ENCODE measurements at places on chromosomes 1 and 21.

DNA sequence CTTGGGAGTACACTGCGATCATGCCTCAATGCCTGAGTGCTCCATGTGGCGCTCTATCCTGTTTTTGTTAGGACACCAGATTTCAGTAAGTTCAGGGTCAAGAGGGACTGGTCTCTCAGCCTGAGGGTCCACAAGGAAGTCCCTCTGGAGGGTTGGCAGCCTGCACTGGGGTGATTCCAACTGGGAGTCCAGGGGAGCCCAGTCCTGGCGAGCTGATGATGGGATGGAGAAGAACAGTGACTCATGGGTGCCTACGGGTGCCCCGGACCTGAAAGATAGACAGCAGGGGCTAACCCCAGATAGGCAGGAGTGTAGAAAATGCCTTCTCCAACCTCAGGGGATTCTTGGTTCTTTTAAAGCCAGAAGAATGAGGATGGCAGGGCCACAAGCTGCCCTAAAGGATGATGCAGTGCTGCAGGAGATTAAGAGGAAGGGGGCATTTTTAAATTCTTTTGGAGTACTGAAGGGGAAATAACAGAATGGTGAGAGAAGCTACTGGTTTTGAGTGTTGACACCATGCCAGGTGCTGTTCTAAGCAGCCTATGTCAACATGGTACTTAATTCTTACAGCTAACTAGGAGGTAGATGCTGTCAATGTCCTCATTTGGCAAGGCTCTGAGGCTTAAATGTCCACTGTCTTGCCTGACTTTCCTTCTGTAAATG, 68.4 kb upstream of the TLR5 start:
- DNase-seq: no peak

DNA sequence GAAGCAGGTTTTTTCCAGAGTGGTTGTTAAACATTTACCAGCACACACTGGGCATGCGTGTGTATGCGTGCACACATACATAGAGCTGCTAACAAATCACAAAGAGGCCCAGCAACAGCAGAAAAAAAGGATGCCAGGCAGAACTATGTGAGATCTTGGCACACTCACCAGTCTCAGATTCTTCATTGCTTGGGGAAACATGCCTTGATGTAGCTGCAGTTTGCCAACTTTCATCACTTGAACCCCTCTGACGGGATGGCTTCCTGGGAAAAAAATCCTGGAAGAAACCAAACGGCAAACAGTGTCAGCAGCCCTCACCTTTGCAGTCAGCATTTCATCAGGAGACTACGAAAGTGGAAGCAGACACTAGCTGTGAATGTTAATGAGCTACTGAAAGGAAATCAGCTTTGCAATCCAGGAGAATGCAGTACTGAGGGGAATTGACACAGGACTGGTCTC, 609.1 kb downstream of the KIF26B start:
- no peak for DNase-seq

GRCh38 chr1:193415256-193415655, 228.8 kb upstream of the B3GALT2 start:
- DNase-seq: no peak

DNA sequence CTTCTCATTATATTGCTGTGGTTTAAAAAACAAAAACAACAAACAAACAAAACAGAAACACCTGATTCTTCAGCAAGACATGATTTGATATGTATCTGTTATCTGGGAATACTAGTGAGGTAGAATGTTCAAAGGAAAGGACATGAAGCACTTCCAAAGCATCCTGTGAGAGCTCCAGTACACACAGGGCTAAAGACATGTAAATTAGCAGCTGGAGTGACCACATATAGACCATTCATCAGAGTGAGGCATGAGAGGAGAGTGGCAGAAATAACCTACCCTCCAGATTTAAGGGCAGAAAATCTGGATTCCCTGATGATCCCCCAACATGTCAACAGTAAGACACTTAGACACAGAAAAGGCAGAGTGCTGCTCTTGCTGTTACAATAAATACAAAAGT, 260.5 kb upstream of the CHRM3 start:
- DNase-seq: no peak

- DNase-seq: no peak
Measured at GRCh38 chr1:59433440-59433813, 136.5 kb downstream of the FGGY start.

DNA sequence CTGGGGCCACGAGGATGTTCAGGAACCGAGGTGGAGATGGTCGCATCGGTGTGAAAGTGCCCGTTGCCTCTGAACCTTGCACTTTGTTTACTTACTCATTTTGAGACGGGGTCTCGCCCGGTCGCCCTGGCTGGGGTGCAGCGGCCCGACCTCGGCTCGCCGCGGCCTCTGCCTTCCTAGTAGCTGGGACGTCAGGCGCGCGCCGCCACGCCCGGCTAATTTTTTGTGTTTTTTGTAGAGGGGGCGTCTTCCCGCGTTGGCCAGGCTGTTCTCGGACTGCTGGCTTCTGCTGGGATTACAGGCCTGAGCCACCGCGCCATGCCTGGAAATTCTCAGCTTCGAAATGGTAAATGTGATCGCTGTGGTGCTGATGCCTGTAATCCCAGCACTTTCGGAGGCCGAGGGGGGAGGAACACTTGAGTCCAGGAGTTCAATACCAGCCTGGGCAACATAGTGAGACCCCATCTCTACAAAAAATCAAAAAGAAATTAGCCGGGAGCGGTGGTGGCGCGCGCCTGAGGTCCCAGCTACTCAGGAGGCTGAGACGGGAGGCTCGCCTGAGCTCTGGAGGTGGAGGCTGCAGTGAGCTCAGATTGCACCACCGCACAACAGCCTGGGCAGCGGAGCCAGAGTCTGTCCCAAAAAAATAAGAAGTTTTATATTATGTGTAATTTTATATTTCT, 684 bp upstream of the MRPL20 start:
- DNase-seq: no peak

GRCh38 chr1:222909586-222909985, 94.7 kb downstream of the DISP1 start:
- DNase-seq: no peak

- peak; percentile 86 for DNase-seq
Measured at GRCh38 chr1:156725683-156726280, 2.5 kb upstream of the METTL25B start.

All from NCI-H1092 treated with DMSO at 0.1 percent for 48 hours (cell line).